Stimulated activated CD8-positive, alpha-beta memory T cell treated with anti-CD3 and anti-CD28 coated beads, Interleukin-4, amount 100 ng/mL, for 24 hours (primary cell): ENCODE measurements at places on chromosomes 12 and 14.

DNA sequence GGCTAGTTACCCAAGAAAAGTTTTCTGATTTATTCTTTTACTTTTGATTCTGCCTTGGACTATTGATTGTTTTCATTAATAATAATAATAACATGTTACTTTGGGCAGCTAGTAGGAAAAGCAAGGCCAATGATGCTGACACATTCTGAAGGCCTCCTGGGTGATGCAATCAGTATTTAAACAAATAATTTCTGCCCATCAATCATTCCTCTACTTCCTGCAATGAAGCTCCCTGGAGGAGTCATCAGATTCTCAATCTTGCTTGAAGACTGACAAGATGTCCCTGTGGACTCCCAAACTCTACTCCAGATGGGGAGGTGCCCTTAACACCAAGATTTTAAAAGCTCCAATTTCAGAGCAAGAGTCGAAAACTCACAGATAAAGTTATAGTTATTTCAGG lies at the start of gene SPX:
Gene SPX (plus strand): TSS at position 244 of the 400 bp plus-strand sequence. CDS start 177 bp downstream, outside the sequence.
- no peak for DNase-seq

GRCh38 chr12:54603173-54603814 lies 14.8 kb upstream of the PPP1R1A start:
- peak; percentile 40 for DNase-seq

DNA sequence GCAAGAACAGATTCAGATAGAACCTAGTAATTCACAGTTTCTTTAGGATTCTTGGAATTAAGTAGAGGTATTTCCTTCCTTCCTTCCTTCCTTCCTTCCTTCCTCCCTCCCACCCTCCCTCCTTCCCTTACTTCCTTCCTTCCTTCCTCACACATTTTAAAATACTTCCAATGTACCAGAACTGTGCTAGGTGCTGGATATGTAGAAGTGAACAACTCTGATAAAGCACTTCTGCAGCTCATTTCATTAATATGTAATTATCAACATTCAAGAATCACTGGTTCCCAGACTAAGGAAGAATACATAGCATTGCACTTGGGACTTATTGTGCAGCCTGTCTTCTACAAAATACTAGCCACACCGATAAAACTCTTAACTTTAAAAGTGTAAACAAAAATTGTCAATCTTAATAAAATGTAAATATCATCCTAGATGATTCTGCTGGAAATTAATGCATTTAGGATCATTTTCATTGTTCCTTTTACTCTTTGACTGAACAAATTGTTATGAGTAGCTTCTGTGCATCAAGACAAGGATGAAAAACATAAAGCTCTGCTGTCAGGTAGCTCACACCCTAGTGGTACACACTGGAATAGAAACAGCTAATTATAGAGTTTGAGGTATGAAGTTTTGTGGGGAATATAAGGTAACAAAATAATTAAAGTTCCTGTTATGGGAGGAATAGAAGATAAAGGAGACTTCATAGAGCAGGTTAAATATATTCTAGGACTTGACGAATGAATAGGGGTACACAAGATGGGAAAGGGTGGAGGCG lies 99.9 kb upstream of the MYF6 start:
- DNase-seq, result no peak

- DNase-seq, result no peak
These were observed 50.4 kb downstream of the MAGOHB start for GRCh38 chr12:10563002-10563401.

- no peak for DNase-seq
These were observed 225.3 kb upstream of the ATP2B1 start for GRCh38 chr12:89933911-89934310.
